ENCODE measurements at places on chromosomes 5 and 9.

DNA sequence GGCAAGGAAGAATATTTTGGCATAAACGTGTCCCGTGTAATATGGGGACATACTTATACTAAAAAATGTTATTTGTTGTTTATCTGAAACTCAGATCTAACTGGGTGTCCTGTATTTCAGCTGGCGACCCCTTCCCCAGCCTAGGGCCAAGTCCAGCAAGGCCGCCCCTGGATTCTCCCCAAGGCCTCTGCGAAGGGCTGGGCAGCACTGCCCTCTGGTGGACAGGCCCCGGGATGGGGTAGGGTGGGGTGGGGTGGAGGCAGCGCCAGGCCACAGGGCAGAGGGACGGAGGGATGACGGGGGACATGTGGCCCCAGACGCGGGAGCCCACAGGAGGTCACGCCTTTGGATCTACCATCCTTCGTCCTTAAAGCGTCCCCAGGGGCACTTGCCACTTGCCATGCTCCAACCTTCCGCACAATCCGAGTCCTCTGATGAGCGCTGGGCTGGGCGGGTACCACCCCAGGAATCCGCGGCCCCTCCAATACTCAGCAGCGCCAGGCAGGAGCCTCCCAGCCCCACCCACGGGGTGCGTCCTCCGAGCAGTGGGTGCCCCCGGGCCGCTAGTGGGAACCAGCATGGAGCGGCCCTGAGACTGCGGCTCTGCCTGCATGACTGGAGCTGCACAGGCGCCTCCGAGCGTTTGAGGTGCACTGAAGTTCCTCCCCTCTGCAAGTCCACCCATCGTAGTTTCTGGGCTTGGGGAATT is 7.1 kb upstream of the AGPAT2 start:
- no peak for DNase-seq

GRCh38 chr5:63049935-63050334 is 471.3 kb downstream of the LRRC70 start:
- DNase-seq, result no peak

- no peak for DNase-seq
Measured at GRCh38 chr5:133316346-133317343, 264.8 kb downstream of the HSPA4 start.

GRCh38 chr9:89179895-89180734 is 1.5 kb upstream of the SHC3 start:
- DNase-seq, result peak; percentile 95

DNA sequence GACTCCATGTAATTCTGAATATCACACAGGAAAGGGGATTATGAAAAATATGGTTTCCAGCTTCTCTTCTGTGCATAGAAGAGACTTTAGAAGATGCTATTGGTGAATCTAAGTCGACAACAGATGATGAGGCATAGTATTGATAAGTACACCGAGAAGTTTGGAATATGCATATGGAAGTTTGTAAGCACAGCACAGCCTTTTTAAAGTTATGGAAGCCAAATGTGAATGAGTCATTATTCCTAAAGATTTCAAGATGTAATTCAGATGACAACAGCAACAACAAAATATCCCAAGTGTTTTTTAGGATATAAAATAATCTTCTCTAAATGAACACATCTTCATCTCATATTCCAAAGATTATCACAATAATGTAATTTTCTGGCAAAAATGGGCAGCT is 1723.3 kb downstream of the EFNA5 start:
- DNase-seq, result no peak

DNA sequence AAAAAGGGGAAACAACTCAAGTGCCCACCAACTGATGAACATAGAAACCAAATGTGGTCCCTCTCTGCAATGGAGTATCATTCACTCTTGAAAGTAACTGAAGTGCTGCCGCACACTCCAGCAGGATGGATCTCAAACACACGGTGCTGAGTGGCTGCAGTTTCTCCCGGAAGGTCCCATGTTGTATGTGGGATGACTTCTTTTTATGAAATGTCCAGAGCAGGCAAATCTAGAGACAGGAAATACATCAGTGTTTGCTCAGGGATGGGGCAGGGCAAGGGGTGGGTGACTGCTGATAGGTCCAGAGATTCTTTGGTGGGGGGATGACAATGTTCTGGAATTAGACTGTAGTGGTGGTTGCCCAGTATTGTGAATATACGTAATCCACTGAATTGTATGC is 89.9 kb upstream of the ADAMTS2 start:
- no peak for DNase-seq

DNA sequence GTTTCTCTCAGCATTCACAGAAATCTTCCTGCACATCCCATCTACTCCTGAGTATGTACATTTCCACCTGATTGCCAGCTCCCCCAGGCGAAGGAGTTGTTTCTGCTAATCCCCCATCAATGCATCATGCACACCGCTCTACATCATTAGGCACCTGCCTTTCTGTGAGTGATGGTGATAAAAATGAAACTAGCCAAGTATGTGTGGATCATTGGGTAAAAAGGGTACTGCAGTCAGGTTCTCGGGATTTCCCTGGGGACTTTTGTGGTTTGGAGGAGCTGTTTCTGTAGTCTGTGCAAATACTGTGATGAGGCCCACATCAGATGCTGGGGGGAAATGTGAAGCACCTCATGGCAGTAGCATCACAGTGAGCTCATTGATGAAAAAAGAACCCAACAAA is 30.4 kb downstream of the CAMK4 start:
- peak; percentile 21 for DNase-seq

DNA sequence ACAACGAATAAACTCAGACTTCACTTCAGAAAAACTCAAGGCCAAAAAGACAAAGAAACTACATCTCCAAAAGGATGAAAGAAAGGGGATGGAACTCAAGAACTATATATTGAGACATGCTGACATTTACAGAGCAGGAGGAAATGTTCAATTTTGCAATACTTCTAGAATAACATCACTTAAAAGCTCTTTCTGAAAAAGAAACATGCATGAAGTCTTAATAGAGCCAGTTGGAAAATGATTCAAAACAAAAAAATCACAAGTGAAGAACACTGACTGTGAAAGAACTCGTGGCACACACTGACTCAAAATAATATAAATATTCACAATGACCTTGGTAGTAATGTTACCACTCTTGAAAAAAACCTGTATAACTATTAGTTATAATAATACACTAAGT is 267.8 kb upstream of the NREP start:
- no peak for DNase-seq

DNA sequence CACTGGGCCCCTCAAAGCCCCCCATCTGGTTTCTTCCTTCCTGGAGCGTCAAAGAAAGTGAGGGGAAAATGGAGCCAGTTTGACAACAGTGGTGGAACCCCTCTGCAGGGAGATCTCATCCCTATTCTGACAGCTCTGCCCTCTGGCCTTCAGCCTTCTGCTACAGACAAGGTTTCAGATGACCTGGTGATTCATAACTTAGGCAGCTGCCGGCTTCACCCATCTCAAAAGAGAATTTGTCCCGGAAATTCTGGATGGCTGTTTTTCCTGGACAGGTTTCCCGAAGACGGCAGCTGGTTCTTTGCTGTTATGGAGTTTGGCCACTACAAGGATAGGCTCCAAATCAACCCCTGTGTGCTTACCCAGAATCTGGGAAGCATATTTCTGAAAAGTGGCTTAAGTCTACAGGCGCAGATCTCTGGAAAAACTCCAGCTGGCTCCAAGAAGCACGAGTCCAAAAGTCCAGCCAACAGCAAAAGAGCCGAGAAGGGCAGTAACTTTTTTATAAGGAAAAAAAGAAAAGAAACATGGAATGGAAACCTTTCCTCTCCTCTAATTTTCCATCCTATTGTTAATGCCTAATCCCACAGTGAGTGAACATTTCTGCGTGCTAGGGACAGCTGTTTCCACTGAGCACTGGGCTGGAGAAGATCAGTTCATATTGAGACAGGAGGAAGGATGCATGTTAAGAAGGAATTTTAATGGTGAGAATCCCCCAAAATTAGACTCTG is 54.5 kb downstream of the ZNF366 start:
- DNase-seq, result peak; percentile 78

DNA sequence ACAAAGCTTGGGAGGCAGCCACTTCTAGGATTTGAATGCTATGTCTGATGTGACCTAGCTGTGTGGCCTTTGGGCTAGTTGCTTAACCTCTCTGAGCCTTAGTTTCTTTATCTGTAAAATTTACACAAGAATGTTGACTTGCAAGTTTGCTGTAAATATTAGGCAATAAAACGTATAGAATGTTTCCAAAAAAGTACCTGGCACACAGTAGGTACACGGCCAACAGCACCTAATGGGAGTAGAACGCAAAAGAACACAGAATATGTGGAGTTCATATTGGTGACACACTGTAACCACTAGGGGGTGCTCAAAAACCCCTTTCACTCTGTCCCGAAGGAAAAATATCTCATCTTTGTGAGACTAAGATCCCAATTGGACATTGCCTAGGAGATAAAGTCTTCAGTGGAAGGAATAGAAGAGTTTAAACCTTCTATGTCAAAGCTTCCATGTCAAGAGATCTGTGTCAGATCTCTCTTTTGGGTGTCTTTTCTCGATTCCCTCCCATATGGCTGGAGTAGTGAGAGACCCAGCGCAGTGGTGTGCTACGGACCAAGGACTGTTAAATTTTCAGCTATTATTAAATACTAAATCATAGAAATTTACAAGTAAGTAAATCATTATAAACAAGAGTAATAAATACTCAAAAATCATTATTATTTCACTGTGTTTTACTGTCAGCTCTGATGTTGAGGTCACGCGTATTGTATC is 145.4 kb upstream of the RAD23B start:
- no peak for DNase-seq

DNA sequence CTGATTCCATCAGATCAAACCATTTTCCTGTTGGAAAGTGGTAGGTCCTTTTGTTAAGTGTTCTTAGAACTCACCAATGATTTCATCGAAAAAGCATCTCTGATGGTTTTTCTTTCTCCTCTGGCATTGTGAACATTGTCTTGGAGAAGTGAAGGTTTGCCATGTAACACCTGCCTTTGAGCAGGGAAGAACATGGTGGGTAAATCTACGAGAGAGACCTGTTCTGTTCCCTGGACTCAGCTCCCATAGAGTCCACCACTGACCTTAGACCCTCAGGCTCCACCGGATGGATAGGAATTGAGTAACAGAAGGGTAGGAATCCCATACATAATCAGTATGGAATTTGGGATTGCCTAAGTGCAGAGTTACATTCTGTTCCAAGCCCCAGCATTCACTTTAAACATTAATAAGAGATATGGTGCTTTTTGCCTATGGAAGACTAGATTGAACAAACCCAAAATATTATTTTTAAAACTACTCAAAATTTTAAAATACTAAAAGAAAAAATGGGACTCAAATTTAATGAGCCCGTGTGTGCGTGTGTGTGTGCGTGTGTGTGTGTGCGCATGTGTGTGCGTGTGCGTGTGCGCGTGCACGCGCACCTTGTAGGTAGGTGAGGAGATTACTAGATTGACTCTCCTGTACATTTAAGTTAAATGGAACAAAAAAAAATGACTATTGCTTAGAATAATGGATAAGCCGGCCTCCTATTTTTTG is 92.0 kb downstream of the C9orf152 start:
- peak; percentile 76 for DNase-seq

DNA sequence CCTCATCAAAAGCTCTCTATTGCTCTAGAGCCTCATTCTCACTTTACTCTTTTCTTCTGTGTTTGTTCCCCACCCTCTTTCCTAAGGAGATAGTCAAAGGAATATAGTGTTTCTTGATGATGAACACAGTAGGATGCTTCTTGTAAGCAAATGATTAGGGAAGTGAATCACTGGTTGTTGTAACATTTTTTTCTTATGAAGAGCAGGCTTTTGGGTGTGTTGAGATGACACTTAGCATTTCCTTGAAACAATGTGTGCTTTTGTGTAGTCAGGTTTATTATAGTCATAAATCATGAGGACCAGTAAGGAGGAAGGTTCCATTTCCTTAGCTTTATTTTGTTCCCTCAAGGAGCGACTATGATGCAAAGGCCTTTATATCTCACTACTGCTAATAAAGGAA is 1991.3 kb upstream of the C9orf72 start:
- no peak for DNase-seq

GRCh38 chr9:19283072-19283710 is 52.7 kb downstream of the DENND4C start:
- no peak for DNase-seq

GRCh38 chr9:121451586-121451985 is 48.1 kb downstream of the GGTA1 start:
- peak; percentile 18 for DNase-seq

DNA sequence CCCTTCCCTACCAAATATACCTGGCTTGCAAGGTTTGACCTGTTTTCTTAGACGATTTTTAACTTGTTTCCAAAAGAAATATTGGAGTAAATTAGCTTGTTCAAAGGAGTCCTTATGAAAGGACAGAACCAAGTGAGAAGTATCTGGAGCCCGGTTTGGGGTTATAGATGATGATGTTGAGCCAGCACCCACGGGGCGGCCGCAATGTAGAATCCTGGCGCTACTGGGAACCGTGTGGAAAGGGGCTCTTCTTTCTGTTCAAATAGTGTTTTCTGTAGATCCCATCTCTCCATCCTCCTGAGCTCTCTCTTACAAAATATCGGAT is 517 bp upstream of the EXOSC2 start:
- no peak for DNase-seq

- peak; percentile 29 for DNase-seq
Measured at GRCh38 chr9:108618906-108619550, 236.8 kb downstream of the ACTL7B start.

DNA sequence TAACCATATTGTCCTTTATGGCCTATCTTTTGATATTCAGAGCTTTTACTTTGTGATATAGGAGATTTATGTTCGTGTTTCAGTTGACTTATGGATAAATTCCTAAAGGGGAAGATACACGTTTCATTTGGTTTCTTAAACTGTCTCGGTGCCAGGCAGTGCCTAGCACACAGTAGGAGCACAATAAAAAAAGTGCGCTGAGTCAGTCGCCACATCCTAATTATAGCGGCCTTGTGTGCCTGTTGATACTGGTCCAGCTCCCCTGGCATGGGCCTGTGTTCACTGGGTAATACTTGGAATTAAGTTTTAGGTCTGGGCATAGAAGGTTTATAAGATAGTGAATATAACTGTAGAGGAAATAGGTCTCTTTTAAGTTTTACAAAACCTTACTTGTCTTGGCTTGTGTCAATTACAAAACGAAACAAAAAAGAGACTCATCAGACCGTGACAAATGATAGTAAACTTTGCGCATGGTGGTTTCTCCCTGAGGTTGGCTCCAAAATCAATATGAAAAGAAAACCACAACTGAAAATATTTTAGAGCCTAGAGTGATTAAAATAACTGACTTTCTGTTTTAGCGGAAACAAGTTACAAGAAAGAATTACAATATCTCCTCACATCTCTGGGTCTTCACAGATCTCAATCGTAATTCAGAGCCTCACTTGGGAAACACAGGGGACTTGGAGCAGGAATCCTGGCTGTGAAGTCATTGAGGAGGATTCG is 84.8 kb downstream of the MVB12B start:
- DNase-seq, result peak; percentile 57

Data from astrocyte (in vitro differentiated cells and primary cell).